Brain pericyte (primary cell): ENCODE measurements at places on chromosomes 2 and 18.

- no peak for DNase-seq
Observed at GRCh38 chr2:4420032-4420431, 716.7 kb downstream of the DCDC2C start.

GRCh38 chr2:134845028-134845427, 6.6 kb downstream of the ACMSD start:
- no peak for DNase-seq

GRCh38 chr18:22344908-22345670, 72.6 kb downstream of the CTAGE1 start:
- DNase-seq, result no peak

- no peak for DNase-seq
Observed at GRCh38 chr18:28974504-28974903, 797.6 kb upstream of the CDH2 start.

DNA sequence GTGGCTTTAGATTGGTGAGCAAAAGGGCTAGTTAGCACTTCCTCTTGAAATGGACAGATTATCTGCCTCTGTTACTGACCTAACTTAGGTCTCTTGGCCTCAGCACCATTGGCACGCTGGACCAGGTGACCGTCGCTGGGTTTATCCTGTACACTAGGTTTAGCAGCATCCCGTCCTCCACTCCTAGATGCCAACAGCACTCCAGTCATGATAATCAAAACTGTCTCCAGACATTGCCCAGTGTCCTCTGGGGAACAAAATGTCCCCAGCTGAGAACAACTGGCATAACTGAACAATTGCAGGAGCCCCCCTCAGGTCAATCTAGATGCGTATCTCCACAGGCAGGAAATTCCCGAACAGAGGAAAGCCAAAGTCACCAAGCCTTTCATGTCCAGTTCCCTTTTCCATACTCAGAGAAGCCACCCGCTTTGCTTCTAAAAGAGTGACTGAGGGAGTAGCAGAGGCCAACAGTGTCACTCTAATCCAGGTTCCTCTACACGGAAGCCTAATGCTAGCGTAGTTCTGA, 27.3 kb downstream of the E2F6 start:
- DNase-seq, result no peak

GRCh38 chr18:10792181-10792580, 266.4 kb downstream of the NAPG start:
- DNase-seq, result no peak

GRCh38 chr2:19425419-19425818, 67.0 kb upstream of the OSR1 start:
- DNase-seq, result no peak

DNA sequence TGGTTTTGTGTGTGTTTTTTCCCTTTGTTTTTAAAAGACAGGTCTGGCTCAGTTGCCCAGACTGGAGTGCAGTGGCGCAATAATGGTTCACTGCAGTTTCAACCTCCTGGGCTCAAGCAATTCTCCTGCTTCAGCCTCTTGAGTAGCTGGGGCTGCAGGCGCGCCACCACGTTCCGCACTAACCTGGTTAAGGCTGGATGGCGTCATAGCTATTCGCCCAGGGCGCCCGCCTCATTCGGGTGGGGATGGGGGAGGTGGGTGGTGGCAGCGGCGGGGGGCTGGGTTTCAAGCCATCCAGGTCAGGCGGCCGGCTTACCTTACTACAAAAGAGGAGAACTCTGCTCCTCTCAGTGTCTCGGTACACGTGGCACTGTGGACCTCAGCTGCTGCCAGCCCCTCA, 42.8 kb downstream of the EEF1B2 start:
- DNase-seq, result no peak

DNA sequence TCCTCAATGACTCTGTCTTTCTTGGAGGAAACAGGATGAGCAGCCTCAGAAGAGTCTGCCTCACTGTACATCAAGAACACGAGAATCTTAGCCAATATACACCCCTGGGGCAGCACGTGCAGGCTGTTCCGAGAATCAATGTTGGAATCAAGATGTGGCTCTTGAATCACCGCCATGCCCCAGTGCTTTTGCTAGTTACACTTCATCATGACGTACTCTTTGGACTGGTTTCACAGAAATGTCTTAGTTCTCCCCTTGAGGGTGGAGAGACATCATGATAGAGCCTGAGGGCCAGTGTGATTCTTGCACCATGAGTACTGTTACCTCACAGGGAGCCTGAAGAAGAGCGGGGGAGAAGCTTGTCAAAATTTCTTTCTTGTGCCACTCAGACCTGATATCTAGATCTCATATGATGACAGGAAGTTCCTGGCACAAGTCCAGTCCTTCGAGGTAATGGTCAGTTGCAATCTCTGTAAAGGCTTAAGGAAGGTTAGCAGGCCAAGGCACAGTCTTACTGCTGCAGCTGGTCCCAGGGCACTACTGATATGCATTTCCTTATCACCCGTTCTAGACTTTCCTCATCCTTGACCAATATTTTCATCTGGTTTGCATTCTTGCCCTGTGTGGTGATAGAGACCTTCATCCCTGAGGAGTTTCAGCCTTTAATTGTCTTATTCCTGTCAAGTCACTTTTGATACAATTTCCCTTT, 28.2 kb upstream of the STAT4 start:
- no peak for DNase-seq

DNA sequence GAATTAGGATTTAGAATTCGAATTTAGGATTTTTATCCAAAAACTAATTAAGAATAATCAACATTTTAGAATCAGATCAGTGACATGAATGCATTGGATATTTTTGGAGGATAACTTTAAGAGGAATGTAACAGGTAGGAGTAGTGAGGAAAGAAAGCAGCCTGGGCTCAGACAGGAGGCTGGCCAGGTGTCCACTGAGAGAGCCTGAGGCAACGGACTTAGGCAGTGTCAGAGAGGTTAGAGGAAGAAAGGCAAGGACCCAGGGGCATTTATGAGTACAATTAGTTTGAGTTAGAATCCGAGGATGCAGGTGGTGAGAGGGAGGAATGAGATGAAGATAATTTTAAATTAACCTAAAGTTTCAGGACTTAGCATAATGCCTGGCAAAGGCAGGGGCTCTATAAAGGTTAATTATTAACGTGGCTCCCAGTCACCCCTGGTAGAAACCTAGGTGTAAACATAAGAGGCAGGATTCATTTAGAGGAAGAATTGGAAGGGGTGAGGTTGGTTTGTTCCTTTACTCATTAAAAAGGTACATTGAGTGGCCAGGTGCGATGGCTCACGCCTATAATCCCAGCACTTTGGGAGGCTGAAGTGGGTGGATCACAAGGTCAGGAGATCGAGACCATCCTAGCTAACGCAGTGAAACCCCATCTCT, 507.1 kb downstream of the TMEM182 start:
- no peak for DNase-seq

- no peak for DNase-seq
Observed at GRCh38 chr2:156615836-156616322, 179.7 kb downstream of the GPD2 start.

DNA sequence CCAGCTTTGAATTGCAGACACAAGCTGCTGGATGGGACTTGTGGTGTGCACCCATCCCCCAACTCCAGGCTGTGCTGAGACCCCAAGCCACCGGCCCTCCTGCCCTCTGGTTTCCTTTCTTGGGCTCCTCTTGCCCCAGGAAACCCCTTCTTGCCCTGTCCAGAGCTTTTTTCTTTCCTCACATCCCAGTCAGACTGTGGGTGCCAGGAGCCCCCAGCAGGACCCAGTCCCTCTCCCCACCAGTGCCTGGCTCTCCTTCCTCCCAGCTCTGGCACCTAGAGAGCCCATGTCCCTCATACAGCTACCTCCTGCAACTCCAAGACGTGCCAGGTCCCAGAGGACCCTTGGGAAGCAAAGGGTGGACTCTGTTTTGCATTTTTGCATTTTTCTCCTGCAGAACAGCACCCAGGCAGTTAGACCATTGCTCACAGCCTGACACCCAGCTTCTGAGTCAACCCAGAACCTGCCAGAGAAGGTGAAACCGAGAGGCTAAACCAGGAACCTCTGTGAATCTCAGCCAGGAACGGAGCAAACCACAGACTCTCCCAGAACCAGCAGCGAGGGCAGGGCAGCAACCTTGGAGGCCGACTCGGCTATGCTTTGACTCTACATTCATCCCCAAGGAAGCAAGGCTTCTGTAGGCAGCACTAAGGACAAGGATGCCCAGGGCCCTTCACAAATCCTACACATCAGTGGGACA, 221.1 kb downstream of the ANAPC1 start:
- DNase-seq, result no peak

GRCh38 chr18:79223431-79223830, 154.2 kb downstream of the ATP9B start:
- DNase-seq, result no peak
